ENCODE measurements at places on chromosomes 2 and 18.

GRCh38 chr18:53169346-53169745 is 829.3 kb downstream of the DCC start:
- no peak for DNase-seq

GRCh38 chr18:34493099-34493544 is 217.0 kb upstream of the DTNA start:
- peak; percentile 38 for DNase-seq

GRCh38 chr18:3593381-3593903 is 143.5 kb downstream of the TGIF1 start:
- peak; percentile 92 for DNase-seq

DNA sequence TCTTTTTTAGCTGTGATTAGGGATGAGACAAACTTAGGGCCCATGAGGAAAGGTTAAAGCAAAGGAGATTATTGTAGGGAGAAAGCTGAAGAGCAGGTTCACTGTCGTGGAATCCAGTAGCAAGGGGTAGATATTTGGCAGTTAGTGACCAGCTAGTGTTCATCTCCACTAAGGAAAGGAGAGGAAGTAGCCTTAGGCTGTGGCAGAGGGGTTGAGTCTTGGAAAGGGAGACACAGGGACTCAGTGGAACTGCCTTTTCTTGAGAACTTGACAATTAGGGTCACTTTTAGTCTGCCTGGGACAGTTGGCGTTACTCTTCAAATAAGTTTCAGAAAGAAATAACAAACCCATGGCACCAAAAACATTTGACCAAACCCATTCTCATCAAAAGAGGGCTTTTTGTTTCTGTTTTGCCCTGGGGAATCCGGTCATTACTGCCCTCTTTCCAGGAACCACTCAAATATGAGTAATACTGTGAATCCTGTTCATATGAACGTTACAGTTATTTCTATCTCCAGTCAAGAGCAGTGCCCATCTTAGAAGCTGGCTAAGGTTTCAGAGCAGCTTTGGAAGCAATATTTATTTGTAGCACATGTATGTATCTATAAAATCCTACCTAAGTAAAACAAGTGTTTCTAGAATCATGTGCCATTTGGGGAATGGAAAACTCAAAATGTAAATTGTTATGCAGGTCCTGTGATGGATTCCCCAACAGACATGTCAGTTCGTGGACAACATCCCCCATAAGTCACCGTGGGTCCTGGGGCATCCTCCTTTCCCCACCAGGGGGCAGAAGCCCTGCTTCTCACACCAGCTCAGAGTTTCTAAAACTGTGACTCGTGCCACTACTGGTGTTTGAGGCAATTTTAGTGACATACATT is 77.3 kb upstream of the PHLPP1 start:
- peak; percentile 25 for DNase-seq

GRCh38 chr2:215833531-215834162 is 179.7 kb downstream of the MREG start:
- peak; percentile 34 for DNase-seq

GRCh38 chr2:44965684-44966083 is 24.2 kb downstream of the SIX3 start:
- DNase-seq = no peak

DNA sequence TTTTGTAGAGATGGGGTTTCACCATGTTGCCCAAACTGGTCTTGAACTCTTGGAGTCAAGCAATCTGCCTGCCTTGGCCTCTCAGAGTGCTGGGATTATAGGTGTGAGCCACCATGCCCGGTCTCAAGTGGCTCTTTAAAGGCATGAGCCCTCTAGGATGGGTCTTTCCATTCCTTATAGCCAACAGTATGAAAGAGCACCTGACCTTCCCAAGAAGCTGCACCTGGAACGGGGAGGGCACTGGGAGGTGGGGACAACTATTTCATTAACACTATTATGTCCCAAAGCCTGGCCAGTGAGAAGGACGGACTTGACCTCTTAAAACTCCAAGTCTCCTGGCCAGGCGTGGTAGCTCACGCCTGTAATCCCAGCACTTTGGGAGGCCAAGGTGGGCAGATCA is 149.7 kb downstream of the ZFP36L2 start:
- no peak for DNase-seq

GRCh38 chr2:75277111-75277510 is 77.8 kb upstream of the TACR1 start:
- peak; percentile 79 for DNase-seq

DNA sequence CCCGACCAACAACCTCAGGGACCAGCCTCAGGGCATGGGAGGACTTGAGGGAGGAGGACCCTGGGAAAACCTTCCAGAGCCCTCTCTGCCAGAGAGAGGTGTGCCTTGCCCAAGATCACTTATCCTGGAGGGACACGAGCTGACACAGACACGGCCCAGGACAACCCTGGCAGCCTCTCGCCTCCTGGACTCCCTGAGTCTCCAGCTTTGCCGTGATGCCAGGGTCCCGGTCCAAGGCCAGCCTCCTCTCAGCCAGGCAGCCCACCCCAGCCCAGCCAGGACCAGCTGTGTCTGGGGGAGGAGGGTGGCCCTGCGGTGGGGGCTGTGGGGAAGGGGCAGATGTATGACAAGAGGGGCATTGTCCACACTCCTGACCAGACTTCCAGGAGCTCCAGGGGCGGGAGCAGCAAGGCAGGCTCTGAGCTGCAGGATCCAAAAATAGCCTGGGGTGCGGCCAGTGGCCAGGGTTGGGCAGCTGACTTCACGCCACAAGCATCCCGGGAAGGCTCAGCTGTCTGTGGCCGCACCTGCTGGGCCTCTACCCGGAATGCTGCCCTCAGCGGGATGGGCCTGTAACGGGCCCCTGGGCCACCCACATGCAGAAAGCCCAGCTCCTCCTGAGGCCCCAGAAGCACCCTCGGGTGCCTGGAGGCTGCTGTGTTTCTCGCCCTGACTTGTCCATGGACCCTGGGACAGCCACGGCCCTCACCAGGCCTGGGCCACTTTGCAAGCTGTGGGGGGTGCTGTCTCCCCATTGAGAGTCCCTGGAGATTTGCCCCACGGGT is 65.5 kb upstream of the GPC1 start:
- DNase-seq = peak; percentile 96

DNA sequence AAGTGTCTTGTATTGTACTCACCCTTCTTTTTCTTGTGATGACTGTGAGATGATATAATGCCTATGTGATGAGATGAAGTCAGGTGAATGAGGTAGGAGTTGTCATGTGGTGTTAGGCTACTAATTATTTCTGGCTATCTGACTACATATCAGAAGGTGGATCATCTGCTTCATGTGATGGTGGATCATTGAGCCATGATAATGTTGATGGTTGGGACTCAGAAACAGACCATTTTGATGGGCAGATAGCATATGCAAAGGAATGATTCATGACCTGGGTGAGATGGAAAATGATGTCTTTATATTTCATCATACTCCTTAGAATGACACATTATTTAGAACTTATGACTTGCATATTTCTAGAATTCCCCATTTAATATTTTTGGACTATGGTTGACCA is 19.5 kb downstream of the ANKRD30B start:
- no peak for DNase-seq

GRCh38 chr2:200330351-200331060 is 24.0 kb downstream of the SPATS2L start:
- DNase-seq = no peak

All from EH (cell line).